ENCODE measurements at places on chromosomes 7 and 10.

GRCh38 chr7:111029141-111029572 lies 61.8 kb upstream of the LRRN3 start:
- no peak for DNase-seq

- DNase-seq, result no peak
These were observed 65.6 kb downstream of the NAMPT start for GRCh38 chr7:106219170-106219569.

- no peak for DNase-seq
These were observed 90.5 kb downstream of the EZH2 start for GRCh38 chr7:148793590-148793989.

- no peak for DNase-seq
These were observed 269.8 kb upstream of the HGF start for GRCh38 chr7:82039621-82040020.

- no peak for DNase-seq
These were observed 305.7 kb downstream of the BMPER start for GRCh38 chr7:34211018-34211417.
